ENCODE measurements at places on chromosomes 7 and 10.

DNA sequence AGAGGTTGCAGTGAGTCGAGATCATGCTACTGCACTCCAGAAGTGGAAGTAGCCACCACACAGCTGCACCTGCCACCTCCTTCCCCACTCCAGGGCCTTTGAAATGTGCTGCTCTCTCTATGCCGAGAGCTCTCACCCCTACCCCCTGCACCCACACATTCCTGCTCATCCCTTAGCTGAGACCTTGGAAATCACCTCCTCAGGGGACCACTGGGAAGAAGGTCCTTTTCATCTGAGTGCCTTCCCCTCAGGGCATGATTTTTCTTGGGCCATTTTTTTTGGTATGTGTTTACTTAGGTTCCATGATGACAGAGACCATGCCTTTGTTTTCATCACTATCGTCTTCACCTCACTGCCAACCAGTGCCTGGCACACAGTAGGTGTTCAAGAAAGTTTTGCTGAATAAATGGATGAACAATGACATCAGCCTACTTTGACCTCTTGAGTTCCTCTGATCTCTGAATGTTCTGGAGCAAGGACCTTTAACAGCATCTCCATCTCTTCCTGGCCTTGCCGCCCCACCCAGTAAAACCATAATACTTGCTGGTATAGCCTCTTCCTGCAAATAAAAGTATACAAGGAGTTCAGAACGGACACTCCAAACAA, 166.6 kb upstream of the KLF14 start:
- no peak for DNase-seq

DNA sequence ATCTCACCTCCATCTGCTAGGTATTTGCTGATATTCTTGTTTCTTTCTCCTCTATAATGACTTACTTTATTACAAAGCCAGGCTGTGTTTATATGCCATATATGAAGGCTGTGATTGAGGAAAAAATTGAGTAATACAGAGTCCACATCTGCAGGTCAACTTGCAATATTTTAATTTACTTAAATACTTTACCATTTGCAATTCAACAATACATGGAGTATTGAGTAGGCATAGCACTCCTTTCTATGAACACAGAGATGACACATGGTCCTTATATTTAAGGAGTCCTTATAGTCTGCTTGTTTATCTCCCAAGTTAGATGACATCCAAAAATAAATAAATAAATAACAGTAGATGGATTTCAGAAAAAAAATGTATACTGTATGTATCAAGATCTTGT, 96.4 kb downstream of the LRRC18 start:
- DNase-seq, result no peak

- DNase-seq, result no peak
These were observed 154.6 kb downstream of the CTNNA3 start for GRCh38 chr10:67541411-67541810.

DNA sequence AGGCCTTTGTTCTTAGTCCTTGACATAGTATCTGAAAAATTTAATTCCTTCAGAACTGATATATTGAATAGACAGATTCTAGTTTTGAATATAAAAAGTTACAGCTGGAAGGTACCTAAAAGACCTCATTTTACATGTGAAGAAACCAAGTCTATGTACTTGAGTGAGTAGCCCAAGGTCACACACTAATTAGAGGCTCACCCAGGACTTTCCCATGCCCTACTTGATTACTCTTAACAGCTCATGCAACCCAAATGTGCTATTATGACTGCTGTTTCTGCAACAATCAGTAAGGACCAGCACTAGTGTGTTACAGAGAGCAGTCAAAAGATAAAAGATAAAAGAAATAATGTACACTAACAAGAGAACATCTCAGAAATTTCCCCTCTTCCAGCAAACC, 40.7 kb upstream of the BET1 start:
- no peak for DNase-seq

GRCh38 chr10:119518176-119518575, 24.3 kb downstream of the RGS10 start:
- no peak for DNase-seq

Measured in activated gamma-delta T cell treated with Interleukin-2 at 50 U/mL for 16 hours (primary cell).